M059J (cell line): ENCODE measurements at places on chromosomes 11 and 22.

DNA sequence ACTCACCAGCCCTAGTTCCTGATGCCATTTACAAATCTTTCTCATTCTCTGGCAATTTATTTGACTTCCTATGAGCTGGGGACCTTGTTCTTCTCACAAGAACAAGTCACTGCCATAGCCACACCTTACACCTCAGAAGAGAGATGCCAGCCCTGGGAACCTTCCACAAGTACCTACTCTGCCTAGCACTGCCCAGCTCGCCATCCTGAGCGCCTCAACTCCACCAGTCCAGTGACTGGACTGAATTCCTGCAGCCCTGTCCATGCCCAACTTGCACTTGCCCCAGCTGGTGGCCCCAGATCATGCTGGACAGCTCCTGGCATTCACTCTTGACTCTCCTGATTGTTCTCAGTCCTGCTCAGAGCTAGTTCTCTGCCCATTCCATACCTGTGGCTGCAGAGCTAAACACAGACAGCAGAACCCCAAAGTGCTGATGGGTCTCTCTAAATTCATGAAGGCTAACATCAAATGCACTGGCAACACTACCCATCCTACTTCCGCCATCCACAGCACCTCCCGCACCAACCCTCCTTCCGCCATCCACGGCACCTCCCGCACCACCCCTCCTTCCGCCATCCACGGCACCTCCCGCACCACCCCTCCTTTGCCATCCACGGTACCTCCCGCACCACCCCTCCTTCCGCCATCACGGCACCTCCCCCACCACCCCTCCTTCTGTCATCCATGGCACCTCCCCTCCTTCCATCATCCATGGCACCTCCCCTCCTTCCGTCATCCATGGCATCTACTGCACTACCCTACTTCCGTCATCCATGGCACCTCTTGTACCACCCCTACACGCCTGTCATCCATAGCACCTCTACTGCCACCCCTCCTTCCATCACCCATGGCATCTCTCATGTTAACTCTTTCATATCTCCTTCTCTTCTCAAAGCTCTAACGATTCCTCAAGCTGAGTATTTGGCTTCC lies 23.6 kb upstream of the SLC25A1 start:
- no peak for DNase-seq

DNA sequence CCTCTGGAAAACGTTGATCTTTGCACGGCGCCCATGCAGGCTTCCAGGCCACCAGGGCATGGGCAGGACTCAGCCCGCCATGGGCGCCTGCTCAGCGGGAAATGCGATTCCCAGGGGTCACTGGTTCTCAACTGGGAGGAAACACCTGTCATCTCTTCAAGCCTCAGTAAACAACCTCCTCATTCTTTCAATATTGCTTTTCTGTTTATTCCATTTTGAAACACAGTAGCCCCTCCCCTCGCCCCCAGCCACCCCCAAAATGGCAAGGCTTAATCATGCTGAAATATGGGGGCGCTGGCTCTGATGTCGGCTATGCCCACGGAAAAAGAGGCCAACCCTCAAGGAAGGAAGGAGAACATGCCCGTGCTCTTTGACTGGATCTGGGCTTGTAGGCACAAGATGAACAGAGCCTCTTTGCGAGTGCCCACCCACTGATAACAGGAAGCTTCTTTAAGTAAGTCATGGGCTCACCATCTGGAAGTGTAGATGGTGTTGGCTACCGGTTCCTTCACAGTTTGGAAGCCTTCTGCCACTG lies 594 bp upstream of the POU2AF1 start:
- no peak for DNase-seq

DNA sequence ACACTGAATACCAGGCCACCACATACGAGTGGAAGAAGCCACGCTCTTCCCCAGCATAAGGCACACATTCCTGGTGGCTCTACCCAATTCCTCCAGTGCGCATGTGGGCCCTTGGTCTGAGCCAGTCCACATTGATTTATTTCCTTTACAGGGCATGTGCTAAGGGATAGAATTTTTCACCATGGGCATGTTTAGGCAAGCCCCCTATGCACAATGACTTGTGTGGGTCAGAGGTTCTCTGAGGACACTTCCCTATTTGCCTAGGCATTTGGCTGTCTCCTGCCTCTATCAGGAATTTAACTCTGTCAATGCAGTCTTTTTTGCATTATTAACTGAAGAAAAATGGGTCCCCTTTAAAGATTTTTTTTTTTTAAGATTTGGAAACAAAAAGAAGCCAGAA lies 718.1 kb downstream of the NTM start:
- no peak for DNase-seq

- DNase-seq: no peak
These were observed 130.4 kb downstream of the C11orf87 start for GRCh38 chr11:109552376-109552775.

GRCh38 chr11:133784359-133784758 lies 61.0 kb downstream of the SPATA19 start:
- no peak for DNase-seq
